ENCODE measurements at places on chromosomes 7 and 10.
A peak's percentile ranks its signal among the peaks of the same experiment; 100 is the strongest.

- no peak for DNase-seq
Measured at GRCh38 chr10:74641659-74642058, 184.7 kb upstream of the KAT6B start.

GRCh38 chr7:128221929-128222403, 19.1 kb upstream of the LEP start:
- no peak for DNase-seq

DNA sequence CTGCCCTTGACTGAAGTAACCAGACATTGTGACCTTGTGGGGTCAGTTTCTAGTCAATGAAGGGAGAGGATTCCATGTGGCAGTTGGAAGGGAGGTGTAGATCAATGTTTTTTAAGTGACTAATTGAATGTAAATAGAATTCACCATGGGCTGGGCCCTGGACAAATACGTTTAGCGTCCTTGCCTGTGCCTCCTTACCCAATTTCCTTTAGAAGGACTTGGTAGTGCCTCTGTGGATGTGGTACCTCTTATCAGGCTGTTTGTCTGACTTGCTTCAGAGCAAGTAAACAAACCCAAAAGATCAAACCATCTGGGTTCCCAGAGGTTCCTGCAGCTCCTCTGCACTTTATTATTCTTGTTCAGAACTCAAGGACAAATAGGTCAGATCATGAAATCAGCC, 4.3 kb upstream of the KAT6B start:
- no peak for DNase-seq

GRCh38 chr10:132359305-132360040, 27.5 kb downstream of the LRRC27 start:
- no peak for DNase-seq

DNA sequence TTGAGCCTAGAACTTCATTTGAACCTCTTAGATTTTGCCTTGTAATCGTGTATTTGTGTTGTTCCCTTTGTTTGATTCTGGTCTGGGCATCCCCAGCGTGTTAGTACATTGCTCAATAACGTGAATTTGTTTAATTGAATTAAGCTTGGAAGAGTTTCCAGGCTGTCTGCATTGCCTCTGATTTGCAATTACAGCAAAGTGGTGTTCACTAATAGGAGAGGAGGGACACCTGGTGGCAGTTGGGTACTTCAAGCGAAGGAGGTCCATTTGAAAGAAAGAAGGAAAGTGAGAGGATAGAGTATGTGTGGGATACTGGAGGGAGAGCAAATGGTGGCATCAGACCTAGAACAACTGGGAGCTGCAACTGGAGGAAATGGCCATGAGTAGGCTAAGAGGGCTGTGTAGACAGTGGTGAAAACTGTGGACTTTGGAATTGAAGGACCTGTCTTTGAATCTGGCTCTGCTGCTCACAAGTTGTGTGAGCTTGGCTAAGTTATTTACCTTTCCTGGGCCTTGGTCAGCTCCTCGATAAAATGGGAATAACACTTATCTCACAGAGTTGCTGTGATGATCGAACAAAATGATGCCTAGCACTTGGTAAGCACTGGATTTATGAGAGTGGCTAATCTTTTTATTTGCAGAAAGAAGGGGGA, 15.1 kb downstream of the LSMEM1 start:
- DNase-seq: peak; percentile 22

GRCh38 chr10:79237454-79238157, 109.7 kb upstream of the PPIF start:
- DNase-seq: no peak

Measured in nephron progenitor cell (in vitro differentiated cells).